ENCODE measurements at places on chromosomes 3 and 15.

- DNase-seq = no peak
These were observed 12.3 kb downstream of the LYZL4 start for GRCh38 chr3:42398080-42398479.

DNA sequence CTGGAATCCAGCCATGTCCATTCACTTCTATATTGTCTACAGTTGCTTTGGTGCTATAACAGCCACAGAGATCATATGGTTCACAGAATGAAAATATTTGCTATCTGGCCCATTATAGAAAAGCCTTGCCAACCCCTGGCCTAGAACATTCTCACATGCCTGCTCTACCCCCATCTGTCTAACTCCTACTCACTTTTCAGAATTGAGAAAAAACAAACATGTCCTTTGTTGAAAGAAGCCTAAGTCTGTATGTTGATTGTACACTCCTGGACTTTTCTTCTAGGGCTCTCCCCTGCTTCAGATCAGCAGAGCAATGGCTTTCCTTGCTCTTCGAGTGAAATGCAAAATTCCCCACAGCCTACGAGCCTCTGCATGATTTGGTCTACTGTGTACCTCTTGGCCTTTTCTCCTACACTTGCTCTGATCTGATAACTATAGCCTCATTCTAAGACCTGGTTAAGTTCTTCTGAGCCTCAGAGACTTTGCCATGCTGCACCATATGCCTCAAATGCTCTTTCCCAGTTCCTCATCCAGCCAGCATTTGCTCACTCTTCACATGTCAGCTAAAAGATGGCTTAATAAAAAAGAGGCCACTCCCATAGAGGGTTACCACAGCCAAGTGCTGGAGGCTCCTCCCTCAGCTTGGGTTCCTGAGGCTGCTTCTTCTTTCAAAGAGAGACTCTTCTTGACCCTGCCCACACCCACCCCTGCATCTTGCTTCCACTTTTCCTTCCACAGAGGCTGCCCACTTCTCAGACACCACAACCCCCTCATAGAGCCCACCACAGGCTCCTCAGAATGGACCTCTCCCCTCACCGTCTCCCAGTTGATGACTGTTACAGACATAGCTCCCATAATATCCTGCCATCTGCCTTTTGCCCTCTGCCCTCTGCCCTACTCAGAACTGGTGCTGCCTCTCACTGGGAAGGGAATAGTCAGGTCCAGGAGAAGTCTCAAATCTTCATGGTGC lies 22.9 kb upstream of the DCLK3 start:
- DNase-seq = no peak

DNA sequence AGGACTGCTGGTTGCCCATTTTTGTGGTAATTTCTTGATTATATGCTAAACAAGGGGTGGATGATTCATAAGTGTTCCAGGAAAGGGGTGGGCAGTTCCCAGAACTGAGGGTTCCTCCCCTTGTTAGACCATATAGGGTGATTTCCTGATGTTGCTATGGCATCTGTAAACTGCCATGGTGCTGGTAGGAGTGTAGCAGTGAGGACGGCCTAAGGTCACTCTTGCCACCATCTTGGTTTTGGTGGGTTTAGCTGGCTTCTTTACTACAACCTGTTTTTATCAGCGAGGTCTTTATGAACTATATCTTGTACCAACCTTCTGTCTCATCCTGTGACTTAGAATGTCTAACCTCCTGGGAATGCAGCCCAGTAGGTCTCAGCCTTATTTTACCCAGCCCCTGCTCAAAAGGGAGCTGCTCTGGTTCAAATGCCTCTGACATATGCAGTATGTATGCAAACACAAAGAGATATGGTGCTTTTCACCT lies 46.2 kb downstream of the C3orf38 start:
- no peak for DNase-seq

DNA sequence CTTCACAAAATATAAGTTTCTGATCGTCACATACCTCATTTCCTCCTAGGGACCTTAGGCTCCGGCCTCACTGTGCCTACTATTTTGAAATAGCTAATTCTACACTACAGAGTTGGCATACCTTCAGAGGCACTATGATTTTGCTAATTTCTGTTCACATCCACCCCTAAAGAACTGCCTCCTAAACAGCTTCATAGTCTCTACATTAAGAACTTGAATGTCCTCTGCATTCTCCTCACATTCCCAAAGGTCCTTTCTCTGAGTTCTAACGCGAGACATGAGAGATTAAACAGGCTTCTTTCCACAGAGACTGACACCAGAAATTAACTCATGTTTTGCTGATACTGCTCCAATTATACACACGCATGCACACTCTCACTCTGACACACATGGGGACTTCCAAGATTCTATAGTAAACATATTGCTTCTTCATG lies 75.5 kb downstream of the DLG1 start:
- DNase-seq = no peak

GRCh38 chr15:70361891-70362290 lies 264.2 kb upstream of the TLE3 start:
- DNase-seq = no peak

DNA sequence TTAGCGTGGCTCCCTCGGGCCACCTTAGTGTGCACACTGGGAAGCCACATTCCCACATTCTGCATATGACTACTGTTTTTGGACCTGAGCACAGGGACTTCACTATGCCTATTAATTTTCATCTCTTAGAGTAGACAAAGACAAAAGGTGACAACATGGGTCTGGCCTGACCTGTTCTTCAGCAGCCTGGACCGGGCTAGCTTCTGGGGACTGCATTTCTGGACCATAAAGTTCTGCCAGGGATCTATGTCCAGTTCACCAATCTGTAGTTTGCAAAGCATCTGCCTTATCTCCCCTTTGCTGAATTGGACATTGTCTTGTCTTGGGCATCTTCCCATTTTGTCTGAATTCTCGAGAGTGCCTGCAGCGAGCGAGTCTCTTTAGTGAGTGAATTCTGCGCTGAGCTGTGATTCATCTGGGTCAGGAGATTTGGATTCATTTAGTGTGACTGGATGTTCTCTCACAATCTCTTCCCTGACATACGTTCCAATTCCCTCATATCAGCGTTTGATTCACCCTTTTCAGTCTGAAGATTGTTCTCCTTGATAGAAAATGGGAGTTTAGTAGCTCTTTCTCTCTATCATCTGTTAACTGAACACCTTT lies 112.2 kb upstream of the PLXNA1 start:
- no peak for DNase-seq

DNA sequence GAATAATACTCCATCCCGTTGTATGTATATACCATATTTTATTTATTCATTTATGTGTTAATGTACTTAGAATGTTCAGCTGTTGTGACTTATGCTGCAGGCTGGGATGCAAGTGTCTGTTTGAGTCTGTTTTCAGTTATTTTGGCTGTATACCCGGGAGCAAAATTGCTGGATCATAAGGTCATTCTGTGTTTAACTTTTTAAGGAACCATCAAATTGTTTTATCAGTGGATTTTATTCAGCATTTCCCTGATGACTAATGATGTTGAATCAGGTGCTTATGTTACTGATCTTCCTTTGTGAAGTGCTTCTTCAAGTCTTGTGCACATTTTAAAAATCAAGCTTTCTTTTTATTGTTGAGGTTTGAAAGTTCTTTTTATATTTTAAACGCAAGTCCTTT lies 118.1 kb downstream of the SLC25A26 start:
- no peak for DNase-seq
